CD4-positive, alpha-beta T cell treated with Interleukin-6 at 100 ng/mL for 8 hours (primary cell): ENCODE measurements at places on chromosomes 2 and 18.

DNA sequence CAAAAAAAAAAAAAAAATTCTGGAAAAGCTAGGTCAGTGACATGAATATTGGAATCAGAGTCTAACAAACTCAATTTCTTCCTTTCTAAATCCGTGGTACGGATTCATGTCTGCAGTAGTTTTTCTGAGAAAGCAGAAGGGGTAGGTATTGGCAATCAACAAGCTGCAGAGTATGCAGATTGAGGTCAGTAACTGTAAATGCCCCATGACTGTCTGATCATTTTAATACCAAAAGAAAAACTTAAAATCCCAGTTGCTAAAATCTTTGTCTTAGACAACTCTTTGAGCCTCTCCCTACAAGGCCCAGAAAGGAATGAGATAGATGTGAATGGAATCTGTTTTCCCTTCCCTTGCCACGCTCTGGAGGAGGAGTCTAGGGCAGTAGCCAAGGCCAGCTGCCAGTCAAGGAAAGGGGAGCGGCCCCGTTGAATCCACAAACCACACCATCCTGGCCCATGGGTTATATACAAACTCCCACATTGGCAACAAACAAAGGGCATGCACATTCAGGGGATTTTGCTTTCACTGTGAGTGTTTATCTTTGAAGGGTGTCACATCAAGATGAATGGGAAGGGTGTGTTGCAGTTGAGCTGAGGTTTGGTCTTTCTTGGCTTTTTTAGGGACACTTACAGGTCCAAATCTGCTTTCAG is 6.1 kb upstream of the CASP8 start:
- peak; percentile 23 for DNase-seq

GRCh38 chr2:34291076-34291475 is 692.0 kb upstream of the FAM98A start:
- DNase-seq, result no peak

DNA sequence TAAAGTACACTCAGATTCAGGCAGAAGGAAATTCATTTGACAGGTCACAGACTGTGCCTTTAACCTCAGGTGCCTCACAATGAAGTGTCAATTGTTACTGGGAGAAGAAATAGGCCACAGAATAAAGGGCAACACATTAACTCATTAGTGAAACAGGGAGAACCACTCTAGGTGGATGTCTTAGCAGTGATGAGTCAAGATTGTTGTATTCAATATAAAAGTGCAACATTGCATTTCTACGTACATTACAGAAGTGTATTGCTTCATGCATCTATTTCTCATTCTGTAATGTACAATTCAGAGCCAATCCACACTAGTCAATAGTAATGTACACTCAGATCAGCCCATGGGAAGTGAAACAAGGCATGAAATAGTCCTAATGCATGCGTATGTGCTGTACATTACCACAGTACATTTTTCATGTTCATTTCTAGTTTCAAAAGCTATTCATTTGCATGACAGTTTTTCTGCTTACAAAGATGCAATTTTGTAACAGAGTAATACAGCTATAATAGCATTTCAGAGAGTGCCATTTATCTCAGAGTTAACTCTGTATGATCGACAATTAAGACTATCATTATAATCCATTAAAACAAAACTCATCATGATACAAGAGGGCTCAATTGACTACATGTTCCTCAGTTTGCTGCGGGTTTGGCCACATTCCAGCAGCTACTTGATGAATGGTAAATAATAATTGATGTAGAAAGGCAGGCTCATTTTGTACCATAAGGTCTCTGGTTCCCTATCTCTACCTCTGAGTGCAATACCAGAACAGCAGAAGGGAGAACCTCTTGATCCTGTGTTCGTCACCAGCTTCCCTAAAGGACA is 12.2 kb upstream of the ARL5A start:
- no peak for DNase-seq

- DNase-seq, result no peak
Measured at GRCh38 chr2:219551441-219552381, 7.9 kb downstream of the TMEM198 start.

DNA sequence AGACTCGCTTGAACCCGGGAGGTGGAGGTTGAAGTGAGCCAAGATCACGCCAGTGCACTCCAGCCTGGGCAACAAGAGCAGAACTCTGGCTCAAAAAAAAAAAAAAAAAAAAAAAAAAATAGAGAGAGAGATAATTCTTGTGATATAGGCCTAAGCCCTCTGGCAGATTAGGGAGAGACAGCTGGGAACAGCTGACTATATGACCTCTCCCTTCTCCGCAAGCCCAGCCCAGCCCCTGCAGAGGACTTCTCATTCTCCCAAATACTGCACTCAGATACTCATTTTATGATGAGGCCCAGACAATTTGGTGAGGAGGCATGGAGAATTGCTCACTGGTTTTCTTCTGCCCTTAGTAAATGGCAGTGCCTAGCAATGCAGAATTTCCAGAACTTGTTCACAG is 262.0 kb downstream of the HAUS1 start:
- no peak for DNase-seq

- no peak for DNase-seq
Measured at GRCh38 chr2:38200598-38200997, 124.6 kb upstream of the CYP1B1 start.

DNA sequence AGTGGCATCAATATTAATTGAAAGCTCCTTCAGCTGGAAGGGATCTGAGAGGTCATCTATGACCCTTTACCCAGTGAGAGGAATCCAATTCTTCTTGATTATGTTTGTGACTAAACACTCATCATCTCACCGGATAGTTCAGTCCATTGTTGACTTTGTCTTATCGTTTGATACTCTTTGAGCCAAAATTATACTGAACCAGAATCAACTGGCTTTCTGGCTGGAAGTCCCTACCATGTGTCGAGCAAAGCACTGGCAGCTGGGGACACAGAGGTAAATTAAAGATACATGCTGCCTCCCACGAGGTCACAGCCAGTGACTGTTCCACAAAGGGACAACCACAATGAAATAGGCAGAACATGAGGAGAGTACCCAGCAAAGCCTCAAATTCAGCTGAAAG is 91.4 kb upstream of the FHL2 start:
- DNase-seq, result no peak
